ENCODE measurements at places on chromosomes 12 and 14.

GRCh38 chr12:122604993-122605392 lies 77.9 kb downstream of the KNTC1 start:
- no peak for DNase-seq

- no peak for DNase-seq
Measured at GRCh38 chr14:102873546-102874061, 48.9 kb upstream of the AMN start.

GRCh38 chr14:100007254-100007653 lies 58.0 kb upstream of the EVL start:
- DNase-seq, result no peak

DNA sequence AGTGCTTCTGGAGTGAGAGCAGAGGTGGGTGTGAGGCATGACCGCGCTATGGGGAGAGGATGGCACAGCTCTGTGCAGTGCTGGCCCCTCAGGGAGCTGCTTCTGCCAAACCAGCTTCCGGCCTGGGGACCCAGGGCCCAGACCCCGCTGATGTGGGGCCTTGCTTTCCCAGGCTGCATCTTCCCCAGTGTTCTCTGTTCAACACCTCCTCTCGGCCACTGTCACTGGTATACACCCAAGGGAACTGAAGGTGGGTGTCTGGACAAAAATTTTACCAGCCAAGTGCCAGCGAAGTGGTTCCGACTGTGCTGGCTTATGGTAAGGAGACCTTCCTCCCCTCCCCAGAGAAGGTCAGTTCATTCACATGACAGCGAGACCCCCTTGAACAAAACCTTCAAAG lies 179.1 kb downstream of the AACS start:
- DNase-seq, result no peak

GRCh38 chr14:96940009-96940408 lies 142.8 kb downstream of the VRK1 start:
- DNase-seq, result no peak

GRCh38 chr12:58727521-58727920 lies 192.8 kb downstream of the LRIG3 start:
- DNase-seq, result peak; percentile 8

DNA sequence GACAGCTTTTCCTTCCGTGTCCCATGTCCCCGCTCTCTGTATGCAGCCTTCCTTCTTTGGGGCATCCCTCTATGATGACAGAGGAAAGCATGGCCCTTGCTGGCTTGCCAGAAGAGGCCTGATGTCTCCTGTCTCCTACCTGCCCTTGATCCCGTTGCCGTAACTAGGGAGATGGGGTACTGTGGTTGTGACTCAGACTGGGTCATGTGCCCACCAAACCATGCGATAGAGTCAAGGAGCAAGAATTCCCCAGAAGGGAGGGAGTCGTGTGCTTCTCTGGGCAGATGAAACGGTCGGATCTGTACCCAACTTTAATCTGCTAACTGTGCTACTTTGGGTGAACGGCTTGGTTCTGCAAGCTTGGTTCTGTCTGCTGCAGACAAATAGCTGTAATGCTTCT lies 99.1 kb upstream of the DYNC1H1 start:
- DNase-seq, result no peak

- DNase-seq, result peak; percentile 86
Measured at GRCh38 chr12:24997970-24998582, 49.2 kb upstream of the BCAT1 start.

- DNase-seq, result no peak
Measured at GRCh38 chr12:64631197-64631596, 20.9 kb downstream of the RASSF3 start.

GRCh38 chr14:68789821-68790643 lies 2.8 kb downstream of the ZFP36L1 start:
- no peak for DNase-seq

- no peak for DNase-seq
Measured at GRCh38 chr12:49899921-49900320, 3.8 kb downstream of the FAIM2 start.

GRCh38 chr12:53006810-53007309 lies 604 bp downstream of the EIF4B start:
- DNase-seq, result no peak

- DNase-seq, result no peak
Measured at GRCh38 chr14:23876160-23876750, 77.3 kb upstream of the DHRS4 start.

- no peak for DNase-seq
Measured at GRCh38 chr12:129312048-129312447, 458.8 kb downstream of the GLT1D1 start.

GRCh38 chr14:70013271-70013873 lies 134.2 kb downstream of the SMOC1 start:
- DNase-seq, result no peak

GRCh38 chr12:59431266-59431665 lies 164.6 kb upstream of the SLC16A7 start:
- DNase-seq, result no peak

DNA sequence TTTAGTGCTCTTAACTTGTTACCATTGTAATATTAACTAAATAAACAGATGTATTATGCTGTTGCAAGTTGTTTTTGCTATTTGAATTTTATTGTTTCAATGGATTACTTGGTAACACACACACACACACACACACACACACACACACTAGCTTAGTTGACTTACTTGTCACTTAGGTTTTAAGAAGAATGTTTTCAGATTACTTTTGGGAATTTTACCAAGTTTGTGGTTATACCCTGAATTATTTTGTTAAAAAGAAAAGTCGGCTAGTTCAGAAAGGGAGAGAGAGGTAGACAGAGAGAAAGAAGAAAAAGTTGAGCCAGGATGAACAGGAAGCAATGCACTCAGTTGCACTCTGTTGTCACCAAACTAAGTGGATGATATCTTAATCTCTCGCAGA lies 5.3 kb downstream of the SSTR1 start:
- DNase-seq, result no peak

DNA sequence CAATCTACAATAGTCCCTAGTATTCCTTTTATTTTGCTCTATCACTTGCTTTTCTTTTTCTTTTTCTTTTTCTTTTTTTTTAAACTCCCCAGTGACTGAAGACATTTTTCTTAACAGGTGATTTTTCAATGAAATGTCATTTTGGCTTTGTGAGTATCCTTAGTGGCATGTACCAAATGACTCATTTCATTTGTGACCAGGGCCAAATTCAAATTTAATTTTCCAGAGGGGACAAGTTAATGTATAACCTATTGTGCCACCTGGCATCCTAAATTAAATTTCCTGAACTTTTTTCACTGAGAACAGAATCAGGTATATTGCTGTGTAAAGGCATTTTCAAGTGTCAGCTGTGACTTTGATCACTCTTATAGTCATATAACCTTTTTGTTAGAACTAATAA lies 39.7 kb upstream of the SYT1 start:
- DNase-seq, result no peak

GRCh38 chr12:99110868-99111267 lies 465.8 kb downstream of the APAF1 start:
- no peak for DNase-seq

DNA sequence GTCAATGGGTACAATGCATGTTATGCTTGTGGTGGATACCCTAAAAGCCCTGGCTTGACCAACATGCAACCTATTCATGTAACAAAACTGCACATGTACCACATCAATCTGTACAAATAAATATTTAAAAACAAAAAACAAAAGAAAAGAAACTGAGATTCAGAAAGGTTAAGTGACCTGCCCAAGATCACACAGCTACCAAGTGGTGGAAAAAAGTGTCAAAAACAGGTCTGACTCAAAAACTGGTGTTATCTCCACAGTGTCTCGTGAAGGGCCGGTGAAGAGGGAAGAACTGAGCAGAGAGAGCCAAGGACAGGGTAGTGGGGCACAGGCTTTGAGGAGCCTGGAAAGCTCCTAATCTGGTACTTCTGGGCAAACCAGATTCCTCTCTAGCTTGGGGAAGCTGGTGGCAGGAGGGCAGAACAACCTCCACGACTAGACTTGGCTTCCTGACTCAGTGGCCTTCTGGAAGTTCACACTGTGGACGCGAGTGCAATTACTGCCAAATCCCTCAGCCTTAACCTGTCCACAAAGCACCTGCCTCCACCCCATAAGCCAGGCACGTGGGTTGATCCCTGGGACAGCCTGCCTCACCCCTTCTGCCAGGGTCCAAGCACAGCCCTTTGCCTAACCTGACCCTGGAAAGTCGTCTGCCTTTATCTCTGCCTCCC lies 15.6 kb downstream of the ZBTB39 start:
- no peak for DNase-seq

DNA sequence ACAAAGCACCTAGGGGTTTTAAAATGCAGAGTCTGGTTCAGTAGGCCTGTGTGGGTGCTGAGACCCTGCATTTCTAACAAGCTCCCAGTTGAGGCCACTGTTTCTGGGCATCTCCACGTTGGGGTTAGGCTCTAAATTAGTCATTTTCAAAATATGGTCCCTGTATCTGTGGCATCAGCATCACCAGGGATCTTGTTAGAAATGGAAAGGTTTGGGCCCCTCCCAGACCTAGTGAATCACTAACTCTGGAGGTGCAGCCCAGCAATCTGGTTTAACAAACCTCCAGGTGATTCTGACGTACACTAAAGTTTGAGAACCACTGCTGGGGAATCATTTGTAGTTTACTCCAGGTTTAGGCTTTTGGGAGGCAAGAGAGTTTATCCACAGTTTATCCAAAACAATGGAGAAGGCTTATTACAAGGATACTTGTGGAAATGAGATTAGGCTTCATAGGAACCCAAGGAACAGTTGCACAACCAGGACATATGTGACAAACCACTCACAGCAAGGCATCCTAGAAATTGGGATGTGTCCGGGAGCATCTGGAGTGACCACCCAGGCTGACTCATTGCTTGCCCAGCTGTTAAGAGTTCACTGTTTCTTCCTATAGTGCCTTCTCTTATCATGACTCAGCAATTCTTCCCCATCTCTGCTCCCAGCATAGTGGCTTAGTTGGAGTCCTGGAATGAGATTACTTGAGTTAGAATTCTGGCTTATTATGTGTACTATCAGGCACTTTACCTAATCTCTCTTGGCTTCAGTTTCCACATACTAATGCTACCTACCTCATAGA lies 71.6 kb upstream of the STXBP6 start:
- no peak for DNase-seq

- DNase-seq, result peak; percentile 49
Measured at GRCh38 chr14:24013654-24014514, 25.2 kb downstream of the DHRS4L2 start.

GRCh38 chr14:36505181-36505815 lies 14.7 kb downstream of the NKX2-1 start:
- DNase-seq, result no peak

GRCh38 chr14:29906256-29906870 lies 21.3 kb downstream of the PRKD1 start:
- no peak for DNase-seq

DNA sequence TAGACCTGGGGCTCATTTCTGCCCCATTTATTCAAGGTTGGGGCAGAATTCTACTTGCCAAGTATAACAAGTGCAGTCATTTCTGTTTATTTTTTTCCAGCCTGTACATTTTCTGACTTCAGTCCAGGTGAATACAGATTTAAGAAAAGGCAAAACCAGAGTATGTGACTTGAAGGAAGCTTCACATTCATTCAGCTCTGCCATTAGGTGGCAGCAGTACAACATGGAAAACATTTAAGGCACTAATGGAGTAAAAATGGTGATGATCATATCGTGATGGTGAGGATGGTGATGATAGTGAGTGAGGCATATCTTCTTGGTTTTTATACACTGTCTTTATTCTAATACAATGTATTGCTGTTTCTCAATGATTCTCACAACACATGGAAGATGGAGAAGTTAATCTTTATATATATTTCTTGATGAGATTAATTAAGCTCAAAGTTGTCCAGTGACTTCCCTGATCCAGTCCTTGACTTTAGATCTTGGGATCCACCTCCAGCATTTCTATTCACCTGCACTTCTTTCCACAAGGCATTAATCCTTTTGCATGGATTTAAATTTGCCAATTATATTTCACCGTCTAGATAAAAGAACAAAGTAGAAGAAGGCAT lies 176.7 kb upstream of the SEL1L start:
- DNase-seq, result no peak

GRCh38 chr12:56766535-56766934 lies 3.4 kb downstream of the HSD17B6 start:
- no peak for DNase-seq

- DNase-seq, result no peak
Measured at GRCh38 chr12:50928392-50928791, 24.0 kb upstream of the HIGD1C start.

- DNase-seq, result no peak
Measured at GRCh38 chr14:65369560-65369959, 43.0 kb upstream of the FUT8 start.

- peak; percentile 93 for DNase-seq
Measured at GRCh38 chr14:96104469-96105057, 65.4 kb downstream of the C14orf132 start.

DNA sequence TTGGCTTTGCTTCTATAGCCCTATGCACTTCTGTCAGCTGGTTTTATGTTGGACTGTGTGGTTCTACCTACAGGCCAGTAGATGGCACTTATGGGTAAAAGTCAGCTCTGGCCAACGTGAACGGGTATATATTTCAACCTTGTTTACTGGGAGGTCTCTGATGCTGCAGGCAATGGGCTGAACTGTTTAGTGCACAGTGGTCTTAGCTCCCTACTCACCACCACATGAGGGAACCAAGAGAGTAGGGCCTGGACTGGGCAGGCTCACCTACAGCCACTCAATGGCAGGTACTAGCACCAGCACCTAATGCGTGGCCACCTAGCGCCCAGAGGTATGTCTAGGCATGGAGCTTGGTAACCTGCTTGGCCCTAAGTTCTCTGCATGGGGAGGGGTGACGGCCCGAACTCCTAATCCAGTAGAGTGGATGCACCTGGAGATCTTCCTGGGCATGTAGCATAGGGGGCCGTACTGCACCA lies 481.8 kb downstream of the TMEM117 start:
- DNase-seq, result no peak

Data from brain pericyte (primary cell).